Fibroblast of the aortic adventitia (primary cell): ENCODE measurements at places on chromosomes 12 and 14.

DNA sequence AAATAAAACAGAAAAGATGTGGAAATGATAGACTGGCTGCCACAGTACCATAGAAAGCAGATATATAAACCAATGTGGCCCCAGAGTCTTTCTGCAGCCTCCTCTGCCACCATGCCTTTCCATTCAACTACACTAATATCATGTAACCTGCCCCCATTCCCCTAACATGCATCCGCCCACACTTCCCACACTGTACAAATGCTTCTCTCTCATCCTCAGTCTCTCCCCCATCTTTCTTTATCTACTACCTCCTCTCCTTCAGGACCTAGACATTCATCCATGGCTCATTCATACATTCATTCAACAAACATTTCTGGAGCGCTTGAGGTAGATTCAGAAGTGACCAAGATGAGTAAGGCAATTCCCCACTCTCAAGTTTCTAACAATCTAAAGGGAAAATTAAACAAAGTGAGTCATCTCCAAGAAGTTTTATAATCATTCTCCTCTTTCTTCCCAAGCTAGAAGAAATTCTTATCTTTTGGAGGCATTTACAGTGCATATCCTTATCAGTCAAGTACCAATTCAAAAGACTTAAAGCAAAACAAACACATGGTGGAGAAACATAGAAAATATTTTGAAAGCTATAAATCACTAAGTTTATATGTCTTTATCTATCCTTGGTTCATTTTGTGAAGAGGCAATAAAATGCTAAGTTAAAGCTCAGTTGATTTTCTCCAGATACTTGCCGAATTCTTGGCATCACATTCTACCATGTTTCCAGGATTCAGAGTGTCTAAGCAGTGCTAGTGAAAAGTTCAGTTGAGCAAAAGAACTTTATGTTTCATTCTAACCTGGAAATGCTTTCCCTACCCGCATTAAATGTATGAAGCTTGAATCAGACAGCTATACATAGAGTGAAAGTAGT is 70.5 kb upstream of the FRMD6 start:
- peak; percentile 93 for DNase-seq

DNA sequence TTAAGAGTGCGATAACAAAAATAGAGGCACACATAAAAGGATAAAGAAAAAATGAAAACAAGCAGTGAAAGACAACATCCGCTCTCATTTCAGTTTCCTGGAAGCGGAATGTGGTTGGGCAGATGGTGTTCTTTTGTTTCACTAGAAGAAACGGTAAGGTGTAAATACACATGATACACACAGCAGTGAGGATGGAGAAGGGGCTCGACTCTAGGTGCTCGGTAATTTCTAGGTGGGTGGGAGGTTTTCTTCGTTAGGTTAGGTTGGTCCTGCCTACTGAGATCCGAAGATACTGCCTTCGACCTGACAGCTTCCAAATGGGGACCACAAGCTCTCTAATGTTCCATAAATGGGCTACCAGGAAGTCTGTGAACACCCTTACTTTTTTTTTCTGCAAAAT is 1082.5 kb downstream of the BCL11B start:
- no peak for DNase-seq

- DNase-seq: no peak
These were observed 14.9 kb downstream of the STXBP6 start for GRCh38 chr14:25034803-25035681.

- DNase-seq: no peak
These were observed 257.6 kb downstream of the C12orf75 start for GRCh38 chr12:105588106-105588505.
